ENCODE measurements at places on chromosomes 12 and 14.

- no peak for DNase-seq
Observed at GRCh38 chr14:76638841-76639240, 122.4 kb upstream of the VASH1 start.

- DNase-seq: no peak
Observed at GRCh38 chr14:22008766-22009165, 335.1 kb upstream of the OR4E1 start.

DNA sequence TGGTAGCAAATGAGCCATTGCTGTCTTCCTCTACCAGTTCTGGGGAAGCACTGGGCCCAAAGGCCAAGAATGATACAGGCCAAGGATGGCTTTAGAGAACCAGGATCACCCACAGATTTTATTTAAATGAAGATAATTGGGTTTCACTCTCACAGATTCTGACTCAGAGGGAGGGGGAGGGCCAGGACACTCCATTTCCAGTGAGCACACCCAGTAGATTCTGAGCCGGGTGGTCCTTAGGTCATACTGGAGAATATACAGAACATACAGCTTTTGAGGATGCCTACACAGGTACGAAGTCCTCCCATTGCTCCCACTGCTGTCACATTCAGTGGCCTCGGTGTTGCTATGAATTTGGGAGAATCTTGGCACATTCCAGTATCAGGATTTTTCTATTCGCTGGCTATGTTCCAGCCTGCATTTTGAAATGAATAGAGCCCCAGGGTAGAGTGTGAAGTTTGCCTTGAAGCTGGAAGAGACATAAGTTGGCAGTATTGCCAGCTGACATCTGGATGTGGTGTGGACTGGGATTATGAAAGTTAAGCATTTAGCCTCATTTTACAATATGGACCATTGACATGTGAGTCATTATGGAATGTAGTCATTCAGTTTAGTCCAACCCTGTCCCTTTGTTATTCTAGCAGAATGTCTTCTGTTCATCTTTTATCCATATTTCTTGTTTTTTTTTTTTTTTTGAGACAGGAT is 45.8 kb upstream of the POC1B start:
- no peak for DNase-seq

GRCh38 chr12:16260206-16260605 is 17.3 kb downstream of the SLC15A5 start:
- DNase-seq: no peak

DNA sequence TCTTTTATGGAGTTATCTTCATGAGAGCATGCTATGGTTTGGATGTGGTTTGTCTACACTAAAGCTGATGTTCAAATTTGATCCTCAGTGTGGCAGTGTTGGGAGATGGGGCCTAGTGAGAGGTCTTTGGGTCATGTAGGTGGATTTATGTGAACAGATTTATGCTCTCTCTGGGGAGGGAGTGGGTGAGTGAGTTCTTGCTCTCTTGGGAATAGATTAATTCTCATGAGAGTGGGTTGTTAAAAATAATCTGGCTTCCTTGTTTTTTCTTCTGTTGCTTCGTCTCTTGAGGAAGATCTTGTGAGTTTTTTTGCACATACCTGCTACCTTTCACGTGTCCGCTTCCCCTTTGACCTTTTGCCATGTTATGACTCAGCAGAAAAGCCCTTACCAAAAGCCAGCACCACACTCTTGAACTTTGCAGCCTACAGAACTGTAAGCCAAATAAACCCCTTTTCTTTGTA is 20.5 kb downstream of the DERA start:
- DNase-seq: no peak

DNA sequence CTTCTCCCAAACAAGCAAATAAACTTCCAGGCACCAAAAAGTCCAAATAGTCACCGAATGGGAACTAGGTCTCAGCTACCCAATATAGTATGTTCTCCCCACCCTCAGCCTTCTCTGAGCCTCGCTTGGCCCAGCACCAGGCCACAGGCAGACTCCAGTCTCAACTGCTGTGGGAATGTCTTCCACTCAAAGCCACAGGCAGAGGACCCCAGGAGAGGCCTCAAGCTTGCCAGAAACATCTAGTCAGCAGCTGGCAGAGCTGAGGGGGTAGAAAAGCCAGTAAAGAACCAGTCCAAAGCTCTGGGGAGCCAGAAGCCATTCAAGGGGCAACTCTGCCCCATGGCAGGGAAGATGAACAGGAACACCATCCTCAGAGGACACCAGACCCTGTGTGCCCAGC is 41.8 kb downstream of the FMNL3 start:
- no peak for DNase-seq

GRCh38 chr14:24108336-24108874 is 6.2 kb upstream of the DCAF11 start:
- no peak for DNase-seq

- no peak for DNase-seq
Observed at GRCh38 chr12:108630481-108631207, 3.0 kb downstream of the SELPLG start.

DNA sequence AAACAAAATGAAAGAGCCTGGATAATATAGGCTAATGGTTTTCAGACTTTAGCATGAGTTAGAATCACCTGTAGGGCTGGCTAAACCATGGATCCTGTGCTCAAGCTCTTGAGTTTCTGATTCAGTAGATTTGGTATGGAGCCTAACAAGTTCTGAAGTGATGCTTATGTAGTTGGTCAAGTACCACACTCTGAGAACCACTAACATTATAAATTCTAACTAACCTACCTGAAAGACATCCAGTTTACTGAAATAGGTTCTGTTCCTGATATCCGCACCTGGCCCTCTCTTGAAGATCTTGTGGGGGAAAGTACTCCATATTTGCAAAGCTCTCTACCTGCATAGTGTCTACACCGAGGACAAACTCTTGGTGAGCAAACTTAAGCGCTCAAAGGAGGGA is 59.4 kb upstream of the VSX2 start:
- DNase-seq: no peak

DNA sequence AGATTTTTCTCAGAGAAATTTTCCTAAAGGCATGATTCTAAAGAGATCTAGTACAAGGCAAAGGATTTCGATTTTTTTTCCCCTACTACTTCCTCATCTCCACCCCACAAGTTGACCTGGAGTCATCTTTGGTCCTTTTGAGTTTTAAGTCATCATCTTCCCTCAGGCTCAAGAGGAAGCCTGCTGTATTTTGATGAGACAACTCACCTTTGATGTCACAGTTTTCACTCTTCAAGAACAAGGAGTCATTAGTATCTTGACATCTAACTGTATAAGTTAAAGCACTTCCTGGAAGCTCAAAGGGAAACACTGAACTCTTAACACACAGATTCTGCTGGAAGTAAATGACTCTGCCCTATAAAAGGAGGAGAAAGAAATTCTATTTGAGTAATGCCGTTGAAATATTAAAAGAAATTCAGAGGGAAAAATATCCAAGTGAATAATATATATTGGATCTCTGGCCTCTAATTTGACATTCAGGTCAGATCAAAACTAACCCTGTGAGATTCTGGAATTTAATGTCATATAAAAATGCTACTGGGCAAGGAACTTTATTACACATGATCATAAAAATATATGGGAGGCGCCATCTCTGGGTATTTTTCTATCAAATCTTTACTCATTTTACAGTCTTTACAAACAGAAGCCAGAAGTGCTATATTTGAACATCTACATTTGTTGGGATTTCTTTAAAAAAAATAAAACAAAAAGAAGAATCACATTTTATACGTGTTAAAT is 435.0 kb downstream of the NRXN3 start:
- DNase-seq: no peak

DNA sequence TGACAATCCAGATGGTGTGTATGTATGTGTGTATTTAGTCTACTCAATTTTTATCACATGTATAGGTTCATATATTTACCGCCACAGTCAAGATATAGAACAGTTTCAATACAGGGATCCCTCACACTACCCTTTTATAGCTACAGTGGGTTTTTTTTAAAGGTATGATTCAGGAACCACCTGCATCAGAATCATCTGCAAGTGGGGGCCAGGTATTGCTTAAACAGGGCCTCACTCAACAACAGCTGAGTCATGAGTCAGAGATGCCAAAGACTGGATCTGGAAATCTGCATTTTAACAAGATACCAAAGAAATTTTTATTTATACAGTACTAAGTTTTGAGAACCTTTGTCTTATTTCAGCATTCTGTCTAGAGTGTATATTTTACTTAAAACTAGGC is 117.6 kb downstream of the SLC35F4 start:
- DNase-seq: no peak

GRCh38 chr12:54740882-54741281 is 92.7 kb upstream of the DCD start:
- DNase-seq: no peak

DNA sequence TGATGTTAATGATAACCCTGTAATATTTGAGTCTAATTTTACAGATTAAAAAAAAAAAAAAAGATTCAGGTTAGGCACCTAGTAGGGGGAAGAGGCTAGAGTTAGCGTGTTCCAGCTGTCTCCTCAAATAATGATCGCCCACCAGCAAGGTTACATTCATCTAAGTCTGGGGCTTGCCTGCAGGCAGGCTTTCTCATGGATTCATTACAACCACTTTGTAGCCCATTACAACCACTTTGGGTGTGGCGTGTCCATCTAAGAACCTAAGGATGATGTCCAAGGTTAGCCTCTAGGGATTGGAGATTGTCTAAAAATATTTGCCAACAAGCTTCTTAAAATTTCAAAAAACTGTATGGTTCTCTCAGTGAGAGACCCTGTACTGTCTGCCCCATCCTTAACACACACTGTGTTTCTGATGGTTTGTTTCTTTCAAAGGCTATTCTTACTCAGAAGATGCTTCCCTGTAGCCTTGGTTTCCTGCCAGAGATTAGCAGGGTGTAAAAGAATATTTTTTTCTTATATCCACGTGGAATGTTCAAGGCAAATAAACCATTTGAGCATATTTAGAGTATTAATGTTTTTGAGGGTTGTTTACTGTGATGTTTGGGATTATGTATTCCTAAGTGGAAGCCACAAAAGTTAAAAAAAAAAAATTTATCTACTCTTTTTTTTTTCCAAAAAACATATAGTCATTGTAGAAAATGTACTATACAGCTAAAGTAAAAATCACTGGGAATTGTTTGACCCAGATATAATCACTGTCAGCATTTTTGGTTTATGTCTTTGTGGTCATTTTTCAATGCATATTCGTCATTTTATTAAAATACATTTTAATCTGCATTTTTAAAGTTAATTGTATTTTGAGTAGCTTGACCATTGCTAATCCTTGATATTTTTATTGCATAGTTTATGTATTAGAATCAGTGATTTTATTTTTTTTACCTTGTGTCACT is 1.7 kb downstream of the DYNC1H1 start:
- no peak for DNase-seq

DNA sequence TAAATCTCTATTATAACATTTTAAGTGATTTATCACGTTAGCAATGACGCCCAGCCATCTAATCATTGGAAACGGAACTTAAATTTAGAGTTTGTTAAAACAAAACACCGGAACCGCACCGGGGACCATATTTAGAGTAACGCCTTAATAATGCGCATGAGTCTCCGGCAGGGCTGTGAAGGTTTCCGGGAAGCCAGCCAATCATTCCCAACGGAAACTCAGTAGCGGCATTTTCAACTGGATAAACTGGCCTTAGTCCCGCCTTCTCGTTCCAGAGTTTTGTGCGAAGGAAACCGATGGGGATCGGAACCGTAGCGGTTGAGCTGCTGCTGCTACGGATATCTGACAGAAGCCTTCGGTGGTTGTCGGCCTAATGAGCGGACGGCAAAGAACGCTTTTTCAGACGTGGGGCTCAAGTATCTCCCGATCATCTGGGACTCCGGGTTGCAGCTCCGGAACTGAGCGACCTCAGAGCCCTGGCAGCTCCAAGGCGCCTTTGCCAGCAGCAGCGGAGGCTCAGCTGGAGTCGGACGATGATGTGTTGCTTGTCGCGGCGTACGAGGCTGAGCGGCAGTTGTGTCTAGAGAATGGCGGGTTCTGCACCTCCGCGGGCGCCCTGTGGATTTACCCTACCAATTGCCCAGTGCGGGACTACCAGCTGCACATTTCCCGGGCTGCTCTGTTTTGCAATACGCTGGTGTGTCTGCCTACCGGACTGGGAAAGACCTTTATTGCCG is at the start of gene FANCM:
FANCM (plus strand) TSS at position 272 of the 737 bp plus-strand sequence; CDS start at position 374, 102 bp downstream.
- DNase-seq: peak; percentile 97

- no peak for DNase-seq
Observed at GRCh38 chr12:119016715-119017114, 35.4 kb downstream of the SRRM4 start.

DNA sequence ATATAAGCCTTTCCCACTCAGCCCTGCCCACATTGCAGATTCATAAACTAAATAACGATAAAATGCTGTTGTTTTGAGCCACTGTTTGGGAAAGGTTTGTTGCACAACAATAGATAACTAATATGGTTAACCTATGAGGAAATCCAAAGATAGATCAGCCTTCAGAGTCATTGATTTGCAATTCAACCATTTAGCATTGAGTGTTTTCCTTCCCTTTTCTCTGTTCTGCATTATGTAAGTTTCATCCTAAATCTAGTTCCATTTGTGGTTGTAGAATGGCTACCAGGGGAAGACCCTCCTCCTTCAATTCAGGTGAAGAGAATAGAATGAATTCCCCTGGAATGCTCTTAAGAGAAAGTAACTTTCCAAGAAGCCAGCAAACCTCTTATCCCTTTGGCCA is 19.6 kb downstream of the TC2N start:
- DNase-seq: no peak

DNA sequence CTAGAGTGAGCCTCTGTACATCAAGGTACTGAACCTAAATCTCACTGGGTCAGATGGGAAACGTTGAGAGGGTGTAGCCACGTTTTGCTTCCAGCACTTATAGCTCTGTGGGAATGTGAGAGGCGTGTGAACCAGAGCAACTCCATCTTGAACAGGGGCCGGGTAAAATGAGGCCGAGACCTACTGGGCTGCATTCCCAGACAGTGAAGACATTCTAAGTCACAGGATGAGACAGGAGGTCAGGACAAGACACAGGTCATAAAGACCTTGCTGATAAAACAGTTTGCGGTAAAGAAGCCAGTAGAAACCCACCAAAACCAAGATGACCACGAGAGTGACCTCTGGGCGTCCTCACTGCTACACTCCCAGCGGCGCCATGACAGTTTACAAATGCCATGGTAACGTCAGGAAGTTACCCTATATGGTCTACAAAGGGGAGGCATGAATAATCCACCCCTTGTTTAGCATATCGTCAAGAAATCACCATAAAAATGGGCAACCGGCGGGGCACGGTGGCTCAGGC is 63.4 kb upstream of the NCOR2 start:
- no peak for DNase-seq

- DNase-seq: no peak
Observed at GRCh38 chr14:61233436-61233956, 47.6 kb downstream of the TMEM30B start.

DNA sequence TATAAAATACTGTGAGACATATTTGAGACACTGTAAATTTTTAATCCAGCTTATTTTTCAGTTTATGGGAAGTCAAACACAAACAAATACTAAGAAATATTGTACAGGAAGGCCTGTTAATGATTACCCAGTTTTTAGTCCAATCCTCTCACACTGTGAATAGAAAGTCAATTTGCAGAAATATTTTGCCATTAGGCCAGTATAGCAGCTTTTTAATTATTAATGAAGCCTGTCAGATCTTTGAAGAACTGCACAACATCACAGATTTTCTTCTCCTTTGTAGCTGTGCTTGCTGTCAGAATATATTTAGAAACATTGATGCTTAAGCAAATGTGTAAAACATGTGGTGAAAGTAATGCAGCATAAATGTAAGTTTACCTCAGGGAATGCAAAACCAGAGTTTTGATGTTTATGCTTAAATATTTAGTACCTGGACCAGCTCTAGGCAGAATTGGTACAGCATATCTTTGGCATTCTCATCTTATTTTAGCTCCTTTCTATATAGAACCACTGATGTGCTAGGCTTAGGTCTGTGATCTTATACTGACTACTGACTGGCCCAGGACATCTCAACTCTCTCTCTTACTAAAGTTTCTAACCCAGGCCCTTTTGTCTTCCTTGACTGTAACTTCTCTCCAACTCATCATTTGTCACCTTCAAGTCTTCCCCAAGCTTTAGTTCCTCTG is 230.8 kb upstream of the NAV3 start:
- DNase-seq: no peak

Data from NCI-H1105 (cell line).